Central memory CD4-positive, alpha-beta T cell (primary cell): ENCODE measurements at places on chromosomes 7 and 10.

DNA sequence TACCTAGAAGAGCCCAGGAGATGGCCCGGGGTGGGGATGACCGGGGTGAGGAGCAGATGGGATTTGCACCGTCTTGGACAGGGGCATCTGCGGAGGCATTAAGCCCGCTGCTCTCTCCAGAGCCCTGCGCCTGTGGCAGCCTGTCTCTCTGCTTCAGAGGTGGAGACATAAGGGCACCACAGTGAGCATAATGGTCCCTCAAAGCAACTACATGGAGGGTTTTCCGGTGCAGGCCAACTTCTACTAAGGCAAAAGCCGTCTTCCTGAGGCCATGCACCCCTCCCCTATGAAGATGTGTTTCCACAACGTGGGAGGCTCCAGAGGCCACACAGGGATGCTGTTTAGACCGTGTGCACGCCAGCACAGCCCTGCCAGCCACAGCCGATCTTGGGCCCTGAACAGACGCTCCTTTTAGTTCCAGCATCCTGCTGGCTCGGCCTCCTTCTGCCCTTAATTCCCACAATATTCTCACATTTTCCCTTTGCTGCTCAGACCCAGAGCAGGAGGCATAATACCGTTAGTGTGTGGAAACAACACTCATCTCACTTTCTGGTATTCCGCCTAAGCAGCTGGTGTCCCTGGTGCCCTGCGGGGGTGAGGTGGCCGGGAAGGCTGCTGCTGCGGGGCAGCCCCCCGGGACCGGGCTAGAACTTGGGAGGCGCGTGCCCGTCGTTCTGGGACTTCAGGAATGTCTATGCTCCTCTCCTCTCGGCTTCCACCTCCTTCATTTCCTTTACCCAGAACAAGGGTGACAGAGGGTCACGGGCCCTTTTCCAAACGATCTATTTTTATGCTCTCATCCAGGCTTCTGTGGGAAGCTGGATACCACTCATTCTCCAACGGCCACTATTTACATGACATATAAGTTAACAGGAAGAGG, 266.9 kb downstream of the TNS3 start:
- no peak for DNase-seq

DNA sequence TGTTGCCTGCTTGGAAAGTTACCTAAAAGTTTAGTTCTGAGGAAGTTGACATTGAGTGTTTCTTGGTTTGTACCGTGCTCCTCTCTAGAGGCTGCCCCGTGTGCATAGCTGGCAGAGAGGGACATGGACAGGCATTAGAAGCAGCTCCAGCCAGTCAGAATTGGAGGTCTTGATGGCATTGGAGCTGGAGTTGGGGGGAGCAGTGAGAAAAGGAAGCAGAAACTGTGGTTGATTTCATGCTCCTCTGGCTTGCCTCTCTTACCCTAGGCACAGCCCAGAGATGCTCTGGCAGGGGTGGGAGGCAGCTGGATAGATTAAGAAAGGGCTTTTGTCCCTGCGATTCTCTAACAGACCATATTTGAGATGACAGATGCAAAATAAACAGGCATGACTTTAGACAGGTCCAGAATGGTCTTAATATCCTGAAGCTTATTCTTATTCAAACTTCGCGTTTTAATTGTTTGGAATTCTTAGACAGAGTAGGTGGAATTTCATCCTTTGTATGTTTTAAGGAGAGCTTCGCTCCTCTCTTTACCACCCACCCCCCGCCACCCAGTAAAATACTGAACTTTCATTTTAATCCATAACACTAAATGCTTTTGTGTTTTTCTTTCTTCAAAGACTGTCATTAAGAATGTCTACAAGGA, 73.5 kb upstream of the GLCCI1 start:
- DNase-seq = no peak

GRCh38 chr7:92723205-92723604, 113.2 kb downstream of the CDK6 start:
- DNase-seq = no peak

DNA sequence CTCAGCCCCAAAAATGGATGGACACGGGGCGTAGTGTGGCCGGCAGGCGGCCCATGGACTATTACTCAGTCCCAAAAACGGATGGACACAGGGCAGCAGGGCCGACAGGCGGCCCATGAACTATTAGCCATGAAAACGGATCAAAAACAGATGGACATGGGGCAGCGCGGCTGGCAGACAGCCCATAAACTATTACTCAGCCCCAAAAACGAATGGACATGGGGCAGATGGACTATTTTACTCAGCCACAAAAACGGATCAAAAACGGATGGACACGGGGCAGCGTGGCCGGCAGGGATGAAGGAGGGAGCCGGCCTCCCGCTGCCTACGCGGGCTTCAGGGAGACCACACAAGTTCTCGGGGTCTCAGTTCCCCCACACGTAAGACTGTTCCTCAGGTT, 32.9 kb downstream of the GPER1 start:
- DNase-seq = no peak

GRCh38 chr10:133103311-133103910, 15.7 kb downstream of the ADGRA1 start:
- no peak for DNase-seq
